ENCODE measurements at places on chromosomes 11 and 22. TPM values are rescaled to one million over a fixed set of nuclear protein-coding genes. Genes with fewer than 3 reads are reported as not detected.

Gene OR8D4
- polyA plus RNA-seq, result not detected

Gene ASPHD2
- polyA plus RNA-seq, result 8.6 TPM

GRCh38 chr22:49755631-49756001 lies 72.1 kb downstream of the BRD1 start:
- no peak overlapping the region for H3K27ac ChIP-seq
- H3K4me3 ChIP-seq, result no peak overlapping the region
- H3K4me1 ChIP-seq, result no peaks in the 10 kb centered on the region
- H3K27me3 ChIP-seq, result peaks cover 22% of the 10 kb centered on the region
- DNase-seq, result no peak

DNA sequence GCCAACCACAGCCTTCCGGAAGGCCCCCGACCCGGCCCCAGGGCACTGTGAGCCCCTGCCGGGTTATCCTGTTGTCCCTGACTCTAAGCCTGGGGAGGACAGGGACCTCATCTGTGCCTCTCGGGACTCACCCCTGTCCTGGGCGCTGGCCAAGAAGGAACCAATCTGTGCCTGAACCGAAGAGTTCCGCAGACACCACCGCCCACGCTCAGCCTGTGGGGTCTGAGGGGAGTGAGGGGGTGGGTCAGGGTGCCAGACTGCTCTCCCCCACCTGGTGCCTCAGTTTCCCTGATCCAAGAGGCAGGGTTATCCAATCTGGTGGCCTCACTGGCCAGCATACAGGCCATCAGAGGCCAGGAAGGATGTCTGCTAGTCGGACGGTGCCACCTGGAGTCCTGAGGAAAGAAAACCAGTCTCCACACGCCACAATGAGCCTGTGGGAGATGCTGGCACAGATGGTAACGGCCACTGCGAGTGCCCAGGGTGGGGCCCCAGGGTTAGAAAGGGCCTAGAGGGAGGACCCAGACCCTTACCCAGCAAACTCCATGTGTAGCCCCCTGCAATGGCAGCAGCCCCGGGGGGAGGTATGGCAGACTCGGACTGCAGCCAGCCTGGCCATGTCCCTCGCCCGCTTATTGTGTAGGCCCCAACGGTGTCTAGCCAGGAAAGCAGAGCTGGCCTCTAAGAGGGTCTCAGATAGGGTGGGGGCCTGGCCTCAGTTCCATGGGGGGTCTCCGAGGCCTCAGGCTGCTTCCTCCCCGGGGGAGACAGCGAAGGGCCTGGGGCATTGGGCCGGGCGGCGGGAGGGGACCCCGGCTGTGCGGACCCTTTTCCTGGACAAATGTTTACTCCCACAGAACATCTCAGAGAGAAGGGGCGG lies 827 bp upstream of the TNNT3 start:
- peaks cover 31% of the 10 kb centered on the region for H3K27me3 ChIP-seq
- H3K36me3 ChIP-seq, result no peaks in the 10 kb centered on the region
- no peak overlapping the region for H3K4me3 ChIP-seq
- DNase-seq, result no peak
- H3K4me1 ChIP-seq, result peaks cover 10% of the 10 kb centered on the region

DNA sequence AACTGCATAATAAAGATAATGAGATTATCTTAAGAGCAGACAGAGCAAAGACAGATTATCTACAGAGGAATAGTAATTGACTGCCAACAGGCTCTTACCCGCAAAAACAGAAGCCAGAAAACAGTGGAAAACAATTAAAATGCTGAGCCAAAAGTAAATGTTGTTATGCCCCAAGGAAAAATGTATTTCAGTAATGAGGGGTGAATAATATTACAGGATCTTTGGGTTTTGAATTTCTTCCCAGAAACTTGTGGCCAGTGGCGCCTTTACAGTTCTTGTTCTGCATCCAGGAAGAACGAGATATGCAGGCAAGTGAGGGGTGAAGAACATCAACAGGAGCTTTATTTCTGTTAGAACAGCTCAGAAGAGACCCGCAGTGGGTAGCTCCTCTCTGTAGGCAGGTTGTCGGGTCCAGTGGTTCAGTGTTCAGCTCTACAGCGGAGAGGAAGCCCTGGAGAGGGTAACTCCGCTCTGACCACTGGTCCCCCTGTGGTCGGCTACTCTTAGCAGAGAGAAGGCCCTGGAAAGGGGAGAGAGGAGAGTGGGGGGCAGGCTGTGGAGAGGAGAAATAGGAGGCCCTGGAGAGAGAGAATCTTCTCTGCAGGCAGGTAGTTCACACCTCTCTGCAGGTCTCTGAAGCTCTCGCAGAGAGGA lies 51.8 kb upstream of the SC5D start:
- H3K4me3 ChIP-seq, result no peak overlapping the region
- H3K27ac ChIP-seq, result no peak overlapping the region
- H3K36me3 ChIP-seq, result no peaks in the 10 kb centered on the region

GRCh38 chr11:124930799-124931198 lies 5.0 kb downstream of the HEPACAM start:
- peaks cover 8% of the 10 kb centered on the region for H3K27me3 ChIP-seq
- no peak overlapping the region for H3K4me3 ChIP-seq

DNA sequence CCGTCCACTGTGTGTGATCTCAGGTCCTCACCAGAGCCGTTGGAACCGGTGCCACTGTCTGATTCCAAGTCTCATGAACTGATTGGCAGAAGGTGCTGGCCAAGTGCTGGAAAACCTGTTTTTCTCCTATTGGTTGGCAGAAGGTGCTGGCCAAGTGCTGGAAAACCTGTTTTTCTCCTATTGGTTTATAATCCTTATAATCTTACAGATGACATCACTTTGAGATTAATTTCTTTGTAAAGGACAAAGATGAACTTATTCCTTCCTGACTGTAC lies 1106.3 kb downstream of the BRD1 start:
- H3K27ac ChIP-seq, result no peak overlapping the region
- peaks cover 5% of the 10 kb centered on the region for H3K27me3 ChIP-seq
- H3K36me3 ChIP-seq, result no peaks in the 10 kb centered on the region
- DNase-seq, result no peak
- H3K4me1 ChIP-seq, result no peaks in the 10 kb centered on the region

DNA sequence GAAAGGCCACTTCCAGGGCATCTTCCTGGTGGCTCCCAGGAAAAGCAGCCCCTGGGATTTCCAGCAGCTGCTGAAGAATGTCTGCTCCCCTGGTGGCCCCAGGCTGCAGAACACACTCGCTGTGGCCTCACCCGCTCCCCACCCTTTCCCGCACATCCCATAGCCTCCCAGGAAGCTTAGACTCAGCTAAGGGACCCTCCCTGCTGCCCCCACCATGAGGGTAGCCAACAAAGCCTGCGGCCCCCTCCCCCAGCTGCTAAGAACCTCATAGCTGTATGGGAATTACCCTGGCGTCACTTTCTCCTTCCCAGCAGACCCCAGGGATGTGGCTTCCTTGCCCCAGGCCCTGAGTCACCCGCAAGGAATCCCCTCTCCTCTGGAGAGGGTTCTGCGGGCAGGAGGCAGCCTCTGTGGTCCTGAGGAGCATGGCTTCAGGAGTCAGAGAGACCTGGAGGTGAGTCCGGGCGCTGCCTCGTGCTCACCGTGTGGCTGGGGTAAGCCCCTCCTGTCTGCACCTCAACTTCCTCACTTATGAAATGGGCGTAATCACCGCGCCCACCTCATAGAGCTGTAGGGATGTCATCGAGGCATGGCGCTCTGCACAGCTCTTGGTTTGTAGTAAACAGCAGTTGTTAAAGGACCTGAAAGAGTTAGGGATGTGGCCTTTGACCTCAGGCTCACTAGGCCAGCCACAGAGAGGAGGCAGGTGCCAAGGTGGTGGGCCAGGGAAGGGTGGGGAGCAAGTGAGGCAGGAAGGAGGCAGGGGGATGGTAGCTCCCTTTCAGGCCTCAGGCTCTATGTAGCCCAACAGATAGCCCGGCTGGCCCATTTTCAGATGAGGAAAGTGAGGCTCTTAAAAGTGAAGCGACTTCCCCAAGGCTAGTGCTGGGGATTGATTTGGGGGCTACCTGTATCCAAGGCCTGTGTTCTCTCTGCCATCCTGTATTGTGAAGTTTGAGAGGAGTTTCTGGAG lies 71.2 kb downstream of the LRRC32 start:
- DNase-seq, result no peak
- peaks cover 50% of the 10 kb centered on the region for H3K27me3 ChIP-seq
- no peak overlapping the region for H3K4me3 ChIP-seq
- peak overlapping the region; percentile 58 for H3K27ac ChIP-seq
